Stimulated activated CD4-positive, alpha-beta T cell treated with anti-CD3 and anti-CD28 coated beads, Interleukin-12 subunit alpha, Interleukin-12 subunit beta, amount 100 ng/mL, for 24 hours (primary cell): ENCODE measurements at places on chromosomes 4 and X.

DNA sequence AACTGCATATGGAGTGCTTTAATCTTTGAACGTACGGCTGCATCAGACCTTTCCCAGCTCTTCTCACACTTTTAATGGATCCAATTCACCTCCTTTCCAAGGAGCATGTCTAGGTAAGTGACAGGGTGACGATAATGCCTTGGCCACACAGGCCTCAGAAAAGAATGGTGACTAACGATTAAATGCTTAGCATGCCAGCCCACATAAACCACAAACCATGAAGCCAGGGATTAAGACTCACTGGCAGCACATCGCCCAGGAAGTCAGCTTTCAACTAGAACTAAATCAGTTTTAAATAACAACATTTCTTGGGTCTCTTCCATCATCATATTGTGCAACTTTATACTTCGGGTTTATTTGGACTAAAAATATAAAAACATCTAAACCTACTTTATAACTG lies 28.7 kb downstream of the INPP4B start:
- peak; percentile 23 for DNase-seq

DNA sequence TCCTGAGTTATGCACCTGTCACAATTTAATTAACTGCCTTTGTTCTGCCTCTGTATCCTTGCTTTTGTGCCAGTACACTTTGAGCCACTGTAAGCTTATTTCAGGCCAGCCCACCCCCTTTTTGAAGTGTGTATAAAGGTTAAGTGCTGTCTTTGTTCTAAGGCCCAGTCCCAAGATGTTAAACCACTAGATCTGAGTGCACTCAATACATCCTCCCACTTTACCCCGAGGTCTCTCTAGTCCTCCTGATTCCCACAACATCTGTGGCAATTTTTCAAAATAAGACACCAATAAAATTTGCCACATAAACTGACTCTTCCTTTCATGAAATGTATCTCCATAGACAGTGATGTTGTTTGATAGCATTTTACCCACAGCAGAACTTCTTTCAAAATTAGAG lies 124.1 kb upstream of the SPIN4 start:
- no peak for DNase-seq

DNA sequence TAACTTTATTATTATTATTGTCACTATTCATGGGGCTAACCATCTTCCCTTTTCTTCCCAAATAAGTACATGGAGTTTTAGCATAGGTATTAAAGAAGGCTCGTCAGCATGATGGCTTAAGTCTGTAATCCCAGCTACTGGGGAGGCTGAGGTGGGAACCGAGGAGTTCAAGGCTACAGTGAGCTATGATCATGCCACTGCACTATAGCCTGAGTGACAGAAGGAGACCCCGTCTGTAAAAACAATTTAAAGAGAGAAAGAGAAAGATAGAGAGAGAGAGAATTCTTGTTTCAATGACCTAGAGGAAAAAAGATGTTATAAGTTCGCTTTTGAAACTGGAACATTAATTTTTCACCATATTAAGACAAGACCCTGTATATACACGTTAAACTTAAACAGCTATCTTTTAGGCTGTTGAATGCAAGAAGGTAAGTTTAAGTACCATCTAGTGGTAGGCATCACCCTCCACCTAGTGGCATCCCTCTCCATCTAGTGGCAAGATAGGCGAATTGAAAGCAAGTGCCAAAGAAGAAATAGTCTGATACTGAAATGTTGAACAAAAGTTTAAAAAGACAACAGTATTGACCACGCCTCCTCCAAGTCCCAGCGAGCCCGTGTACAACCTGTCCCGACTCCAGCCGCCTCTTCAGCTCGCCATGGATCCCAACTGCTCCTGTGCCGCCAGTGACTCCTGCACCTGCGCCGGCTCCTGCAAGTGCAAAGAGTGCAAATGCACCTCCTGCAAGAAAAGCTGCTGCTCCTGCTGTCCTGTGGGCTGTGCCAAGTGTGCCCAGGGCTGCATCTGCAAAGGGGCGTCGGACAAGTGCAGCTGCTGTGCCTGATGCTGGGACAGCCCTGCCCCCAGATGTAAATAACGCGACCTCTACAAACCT lies 26.0 kb upstream of the YTHDC1 start:
- DNase-seq: no peak

DNA sequence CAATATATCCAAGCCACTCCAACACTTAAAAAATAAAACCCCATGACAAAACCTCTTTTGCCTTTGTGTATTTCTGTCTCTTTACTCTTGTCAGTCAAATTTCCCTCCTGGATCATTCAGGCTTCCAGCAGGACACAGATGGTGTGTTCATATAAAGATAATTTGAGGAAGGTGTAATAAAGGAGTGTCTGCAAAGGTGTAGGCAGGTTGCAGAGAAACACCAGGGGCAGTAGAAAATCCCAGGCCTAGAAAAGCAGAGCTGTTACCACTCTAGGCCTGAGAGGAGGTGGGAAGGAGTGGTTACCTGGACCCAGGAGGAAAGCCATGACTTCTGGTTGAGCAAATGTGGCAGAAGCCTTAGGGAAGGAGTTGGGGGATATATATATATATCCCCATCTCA lies 28.8 kb downstream of the CHRNA9 start:
- no peak for DNase-seq

DNA sequence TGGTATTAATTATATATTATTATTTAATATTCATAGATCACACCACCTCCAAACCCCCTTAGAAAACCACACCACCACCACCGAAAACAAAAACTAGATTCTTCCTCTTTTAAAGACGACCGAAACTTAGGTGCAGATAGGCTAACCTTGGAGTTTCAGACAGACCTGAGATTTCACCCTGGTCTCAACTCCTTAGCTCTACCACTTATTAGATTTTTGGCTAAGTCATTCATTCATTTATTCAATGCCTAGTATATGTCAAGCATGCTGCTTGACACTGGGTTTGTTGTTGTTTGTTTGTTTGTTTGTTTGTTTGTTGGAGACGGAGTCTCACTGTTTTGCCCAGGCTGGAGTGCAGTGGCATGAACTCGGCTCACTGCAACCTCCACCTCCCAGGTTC lies 9.5 kb upstream of the BMP2K start:
- DNase-seq: no peak

- no peak for DNase-seq
These were observed 121.8 kb upstream of the TMEM47 start for GRCh38 chrX:34778916-34779315.

GRCh38 chr4:961351-962230 lies 11.8 kb downstream of the DGKQ start:
- no peak for DNase-seq

DNA sequence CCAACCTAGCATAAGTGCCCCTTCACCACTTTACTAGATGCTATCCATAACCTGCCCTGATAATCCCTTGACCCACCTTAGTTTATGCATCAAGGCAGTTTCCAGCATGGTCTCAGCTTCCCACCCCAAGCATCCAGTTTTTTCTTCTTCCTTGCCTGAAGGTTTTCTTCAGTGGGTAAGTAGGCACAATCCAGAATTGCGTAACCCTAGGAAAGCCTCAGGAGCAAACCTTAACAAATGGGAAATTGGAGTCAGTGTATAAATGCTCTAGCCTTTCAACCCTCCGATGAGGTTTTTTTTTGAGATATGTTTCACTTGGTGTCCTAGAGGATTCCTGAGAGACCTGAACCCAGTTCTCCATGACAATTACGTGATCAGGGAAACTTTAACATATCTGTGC lies 614.0 kb upstream of the BOD1L1 start:
- DNase-seq: no peak

- no peak for DNase-seq
These were observed 116.3 kb upstream of the NRK start for GRCh38 chrX:105706041-105706440.

GRCh38 chr4:187128222-187128621 lies 404.6 kb upstream of the FAT1 start:
- DNase-seq: no peak

- no peak for DNase-seq
These were observed 434.3 kb upstream of the RASGEF1B start for GRCh38 chr4:81905971-81906370.

GRCh38 chr4:150886597-150886996 lies 128.5 kb downstream of the LRBA start:
- no peak for DNase-seq

DNA sequence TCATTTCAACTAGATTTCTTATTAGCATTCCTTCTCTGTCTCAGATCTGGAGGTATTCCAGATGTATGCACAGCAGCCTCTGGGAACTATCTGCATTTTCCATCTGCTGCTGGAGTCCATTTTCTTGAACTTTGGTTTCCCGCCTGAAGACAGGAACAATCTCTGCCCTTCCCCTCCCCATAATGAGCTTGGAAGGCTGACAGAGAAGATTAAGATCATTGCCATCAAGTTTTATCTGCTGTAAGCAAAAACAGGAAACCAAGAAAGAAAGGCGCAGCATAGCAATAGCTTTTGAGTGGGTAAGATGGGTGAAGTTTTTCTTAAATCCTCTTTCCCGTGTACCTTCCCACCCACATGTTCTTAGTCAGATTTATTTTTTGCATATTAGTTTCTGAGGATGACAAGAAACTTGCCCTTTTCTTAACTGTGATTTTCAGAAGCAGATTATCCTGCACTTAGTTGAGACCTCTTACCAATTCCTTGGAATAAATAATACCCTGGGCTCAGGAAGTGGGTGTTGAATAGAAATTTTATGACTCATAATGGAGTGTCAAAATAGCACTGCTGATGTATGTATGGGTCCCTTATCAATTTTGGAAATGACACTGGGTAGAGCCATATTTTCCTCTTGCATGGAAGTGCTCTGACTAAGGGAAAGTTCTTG lies 78.3 kb downstream of the CT47B1 start:
- no peak for DNase-seq

DNA sequence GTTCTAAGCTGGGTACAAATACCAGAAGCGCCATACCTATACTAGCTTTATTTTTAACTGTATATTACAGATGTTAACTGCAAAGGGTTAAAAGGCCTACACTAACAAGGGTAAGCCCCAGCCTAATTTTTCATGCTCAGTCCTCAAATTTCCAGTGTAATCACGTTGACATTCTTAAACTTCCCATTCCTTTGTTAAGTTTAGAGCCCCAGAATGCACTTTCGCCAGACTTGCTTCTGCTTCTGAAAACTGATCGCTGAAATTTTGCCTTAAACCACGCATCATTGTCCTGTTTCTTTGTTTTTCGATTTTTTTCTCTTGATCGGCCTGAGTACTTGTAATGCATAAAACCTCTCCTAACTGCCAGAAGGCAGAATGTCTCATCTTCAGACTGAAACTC lies 2141.9 kb upstream of the AGA start:
- DNase-seq: no peak

GRCh38 chrX:45912316-45912715 lies 632.9 kb downstream of the ZNF674 start:
- no peak for DNase-seq
